ENCODE measurements at places on chromosomes 5 and 9.
A peak's percentile ranks its signal among the peaks of the same experiment; 100 is the strongest.

DNA sequence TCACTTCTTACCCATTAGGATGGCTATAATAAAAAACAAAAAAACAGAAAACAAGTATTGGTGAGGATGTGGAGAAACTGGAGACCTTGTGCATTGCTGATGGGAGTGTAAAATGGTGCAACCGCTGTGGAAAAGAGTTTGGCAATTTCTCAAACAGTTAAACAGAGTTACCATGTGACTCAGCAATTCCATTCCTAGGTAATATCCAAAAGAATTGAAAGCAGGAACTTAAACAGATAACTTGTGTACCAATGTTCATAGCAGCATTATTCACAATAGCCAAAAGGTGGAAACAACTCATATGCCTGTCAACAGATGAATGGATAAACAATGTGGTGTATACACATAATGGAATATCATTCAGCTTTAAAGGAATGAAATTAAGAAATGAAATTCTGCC, 28.9 kb downstream of the DCP2 start:
- DNase-seq = no peak

DNA sequence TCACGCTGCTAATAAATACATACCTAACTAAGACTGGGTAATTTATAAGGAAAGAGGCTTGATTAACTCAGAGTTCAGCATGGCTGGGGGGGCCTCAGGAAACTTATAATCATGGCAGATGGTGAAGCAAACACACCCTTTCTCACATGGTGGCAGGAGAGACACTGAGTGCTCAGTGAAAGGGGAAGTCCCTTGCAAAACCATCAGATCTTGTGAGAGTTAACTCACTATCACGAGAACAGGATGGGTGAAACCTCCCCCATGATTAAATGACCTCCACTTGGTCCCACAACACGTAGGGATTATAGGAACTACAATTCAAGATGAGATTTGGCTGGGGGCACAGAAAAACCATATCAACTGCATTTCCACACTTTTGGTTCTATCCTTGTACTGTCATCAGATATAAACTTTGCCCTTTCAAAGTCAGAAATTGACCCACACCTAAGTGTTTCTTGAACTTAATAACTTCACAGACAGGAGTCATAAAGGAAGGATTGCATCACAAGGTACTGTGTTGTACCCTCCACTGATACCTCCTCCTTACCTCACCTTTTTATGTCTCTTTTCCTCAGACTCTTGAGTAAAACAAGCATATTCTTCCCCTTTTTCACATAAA, 319.1 kb upstream of the PIK3R1 start:
- DNase-seq = no peak

DNA sequence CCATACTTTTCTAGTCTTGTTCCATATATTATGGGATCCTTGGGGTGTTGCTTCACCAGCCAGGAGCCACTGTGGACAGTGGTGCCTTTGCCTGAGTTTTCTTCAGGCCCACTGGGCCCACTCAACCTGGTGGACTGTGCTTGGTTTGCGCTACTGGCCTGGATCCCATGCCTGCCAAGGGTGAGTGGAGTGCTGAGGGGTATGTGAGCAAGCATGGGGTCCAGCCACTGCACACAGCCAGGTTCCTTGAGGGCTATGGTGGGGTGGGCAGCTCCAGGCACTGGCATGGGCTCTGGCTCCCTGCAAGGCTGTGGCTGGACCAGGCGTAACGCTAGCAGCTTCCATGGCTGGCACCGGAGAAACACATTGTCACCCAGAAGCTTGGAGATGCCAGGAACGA, 13.2 kb upstream of the PRR16 start:
- no peak for DNase-seq

DNA sequence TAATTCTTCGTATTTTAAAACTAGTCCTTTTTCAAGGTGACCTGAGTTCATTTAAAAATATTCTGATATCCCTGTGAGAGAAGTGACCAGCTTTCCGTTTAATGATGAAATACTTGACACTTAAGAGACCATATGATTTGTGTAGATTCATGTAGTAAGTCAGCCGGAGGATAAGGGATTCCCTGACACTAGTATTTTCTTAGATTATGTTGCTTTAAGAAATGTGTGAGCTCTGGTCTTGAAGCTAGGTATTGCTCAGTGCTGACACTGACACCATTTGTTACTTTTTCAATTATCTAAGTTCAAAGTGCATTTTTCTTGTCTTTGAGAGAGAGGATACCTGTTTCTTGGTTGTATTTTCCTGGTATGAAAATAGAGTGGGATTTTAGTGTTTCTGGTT, 4.2 kb downstream of the NIPBL start:
- DNase-seq = no peak

GRCh38 chr5:110838961-110839360, 100.2 kb downstream of the SLC25A46 start:
- DNase-seq = no peak

GRCh38 chr5:34827588-34828506, 11.1 kb upstream of the TTC23L start:
- DNase-seq = no peak

GRCh38 chr9:37919956-37920335, 16.0 kb upstream of the SLC25A51 start:
- DNase-seq = no peak

DNA sequence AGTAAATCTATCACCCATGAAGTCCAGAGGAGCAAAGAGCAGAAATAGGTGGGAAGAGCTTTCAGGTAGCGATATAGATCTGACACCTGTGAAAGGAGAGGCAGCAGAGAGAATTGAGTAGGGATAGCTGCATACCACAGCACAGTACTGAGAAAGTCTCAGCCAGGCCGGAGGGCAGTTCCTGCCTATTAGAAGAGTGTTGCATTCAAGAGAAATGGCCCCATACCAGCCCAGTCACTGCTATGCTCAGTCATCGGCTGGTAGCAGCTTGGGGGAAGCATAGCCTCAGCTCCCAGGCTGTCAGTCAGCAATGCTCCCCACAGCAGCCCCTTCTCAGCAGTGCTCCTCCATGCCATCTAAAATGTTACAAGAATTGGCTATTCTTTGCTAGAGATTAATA, 285.1 kb upstream of the CDH6 start:
- DNase-seq = no peak

GRCh38 chr5:10859393-10860195, 98.6 kb upstream of the DAP start:
- DNase-seq = no peak

GRCh38 chr5:88826646-88827585, 56.1 kb downstream of the MEF2C start:
- DNase-seq = peak; percentile 48

GRCh38 chr9:16446636-16447035, 423.8 kb downstream of the BNC2 start:
- no peak for DNase-seq

DNA sequence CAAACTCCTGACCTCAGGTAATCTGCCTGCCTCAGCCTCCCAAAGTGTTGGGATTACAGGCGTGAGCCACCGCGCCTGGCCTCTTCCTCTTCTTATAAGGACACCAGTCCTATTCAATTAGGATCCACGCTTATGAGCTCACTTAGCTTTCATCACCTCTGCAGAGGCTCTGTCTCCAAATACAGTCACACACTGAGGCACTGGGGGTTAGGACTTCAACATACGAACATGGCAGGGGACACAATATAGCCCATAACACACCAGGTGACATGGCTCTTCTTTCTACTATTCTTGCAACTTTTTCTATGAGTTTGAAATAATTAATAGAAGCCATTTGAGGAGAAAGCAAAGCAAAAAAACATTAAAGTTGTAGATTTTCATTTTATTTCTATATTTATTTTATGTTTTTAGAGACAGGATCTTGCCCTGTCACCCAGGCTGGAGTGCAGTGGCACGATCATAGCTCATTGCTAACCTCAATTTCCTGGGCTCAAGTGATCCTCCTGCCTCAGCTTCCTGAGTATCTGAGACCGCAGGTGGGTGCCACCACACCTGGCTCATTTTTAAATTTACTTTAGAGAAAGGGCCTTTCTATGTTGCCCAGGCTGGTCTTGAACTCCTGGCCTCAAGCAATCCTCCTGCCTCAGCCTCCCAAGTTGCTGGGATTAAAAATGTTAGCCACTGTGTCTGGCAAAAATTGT, 6.0 kb upstream of the PRRT1B start:
- no peak for DNase-seq

- DNase-seq = no peak
These were observed 312.1 kb downstream of the TMEM232 start for GRCh38 chr5:110414360-110414759.

DNA sequence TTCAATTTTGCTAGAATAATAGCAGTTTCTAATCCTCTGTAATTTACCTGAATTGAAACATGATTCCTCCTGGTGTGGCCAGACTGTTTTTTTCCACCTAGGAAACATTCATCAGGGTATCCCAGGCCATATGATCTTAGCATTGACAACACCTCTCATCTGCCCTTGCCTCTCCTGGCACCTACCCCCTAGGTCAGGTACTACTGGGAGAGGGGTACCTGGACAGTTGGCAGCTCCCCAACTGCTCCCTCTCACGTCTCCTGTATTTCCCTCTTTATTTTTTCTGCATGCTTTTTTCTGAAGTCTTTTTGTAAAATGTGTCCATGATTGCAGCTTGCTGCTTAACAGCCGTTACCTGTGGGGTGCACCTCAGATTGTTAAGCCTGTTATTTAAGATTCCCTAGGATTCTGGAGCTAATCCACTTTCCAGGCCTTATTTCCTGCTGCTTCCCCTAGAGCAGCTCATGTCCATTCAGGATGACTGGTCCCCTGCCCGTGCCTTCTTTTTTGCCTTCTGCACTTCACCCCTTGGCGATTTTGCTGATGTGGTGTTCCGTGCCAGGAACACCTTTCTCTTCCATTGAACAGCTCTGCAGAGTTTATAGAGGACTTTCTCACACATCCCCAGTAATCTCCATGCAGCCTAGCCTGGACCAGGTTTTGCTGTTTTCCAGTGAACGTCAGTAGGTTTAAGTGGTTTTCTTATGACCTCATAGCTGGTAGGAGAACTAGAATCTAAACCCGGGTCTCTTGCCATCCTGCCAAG, 33.6 kb downstream of the SNX30 start:
- no peak for DNase-seq

GRCh38 chr5:160480652-160481051, 59.0 kb downstream of the PTTG1 start:
- DNase-seq = no peak

DNA sequence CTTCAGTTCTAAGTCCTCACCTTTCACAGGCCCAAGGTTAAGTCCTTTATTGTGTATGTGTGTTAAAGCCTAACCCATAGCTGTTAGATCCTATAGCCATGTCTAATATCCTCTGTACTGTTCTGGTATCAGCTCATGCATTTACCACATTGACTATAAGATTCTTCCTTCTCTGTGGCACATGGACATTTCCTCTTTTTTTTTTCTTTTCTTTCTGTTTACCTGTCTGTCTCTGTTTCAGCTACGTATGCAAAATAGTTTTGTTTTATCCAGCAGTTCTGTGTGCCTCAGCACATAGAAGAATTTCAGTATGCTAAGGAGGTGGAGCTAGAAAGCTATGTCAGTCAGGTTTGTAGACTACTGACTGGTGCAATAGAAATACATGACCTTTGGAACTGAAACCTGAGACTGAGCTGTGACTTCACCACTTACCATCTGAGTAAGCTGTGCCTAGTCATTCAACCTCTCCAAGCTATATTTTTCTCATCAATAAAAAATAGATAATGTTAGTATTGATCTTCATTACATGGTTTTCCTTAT, 155.6 kb upstream of the VLDLR start:
- DNase-seq = no peak

DNA sequence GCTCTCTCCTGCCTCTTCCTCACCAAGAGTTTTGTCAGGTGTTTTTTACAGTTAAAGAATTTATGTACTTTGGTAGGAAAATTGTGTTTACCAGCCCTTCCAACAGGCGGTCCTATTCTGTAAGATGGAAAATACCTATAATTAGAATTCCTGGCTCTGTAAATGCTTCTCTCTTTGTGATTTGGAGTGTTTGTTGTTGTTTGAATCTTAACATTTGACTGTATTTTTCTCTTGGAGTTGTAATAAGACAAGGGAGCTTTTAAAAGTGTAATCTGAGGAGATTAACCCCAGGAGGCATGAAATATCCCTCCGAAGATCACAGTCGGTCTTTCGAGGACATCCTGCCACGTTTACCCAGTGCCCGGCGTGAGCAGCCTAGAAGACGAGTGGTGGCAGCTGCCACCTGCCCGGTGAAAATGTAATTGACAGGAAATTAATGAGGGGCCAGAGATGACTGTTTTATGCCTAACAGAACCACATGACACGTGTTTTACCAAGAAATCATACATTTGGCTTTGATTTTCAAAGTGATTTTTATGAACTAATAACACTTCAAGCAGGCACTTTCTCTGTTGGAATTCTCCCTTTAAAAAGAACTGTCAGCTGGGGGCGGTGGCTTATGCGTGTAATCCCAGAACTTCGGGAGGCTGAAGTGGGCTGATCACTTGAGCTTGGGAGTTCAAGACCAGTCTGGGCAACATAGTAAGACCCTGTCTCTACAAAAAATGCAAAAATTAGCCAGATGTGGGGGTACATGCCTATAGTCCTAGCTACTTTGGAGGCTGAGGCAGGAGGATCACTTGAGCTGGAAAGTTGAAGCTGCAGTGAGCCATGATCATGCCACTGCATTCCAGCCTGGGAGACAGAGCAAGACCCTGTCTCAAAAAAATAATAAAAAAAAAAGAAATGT, 20.0 kb downstream of the ANKRD33B start:
- no peak for DNase-seq

DNA sequence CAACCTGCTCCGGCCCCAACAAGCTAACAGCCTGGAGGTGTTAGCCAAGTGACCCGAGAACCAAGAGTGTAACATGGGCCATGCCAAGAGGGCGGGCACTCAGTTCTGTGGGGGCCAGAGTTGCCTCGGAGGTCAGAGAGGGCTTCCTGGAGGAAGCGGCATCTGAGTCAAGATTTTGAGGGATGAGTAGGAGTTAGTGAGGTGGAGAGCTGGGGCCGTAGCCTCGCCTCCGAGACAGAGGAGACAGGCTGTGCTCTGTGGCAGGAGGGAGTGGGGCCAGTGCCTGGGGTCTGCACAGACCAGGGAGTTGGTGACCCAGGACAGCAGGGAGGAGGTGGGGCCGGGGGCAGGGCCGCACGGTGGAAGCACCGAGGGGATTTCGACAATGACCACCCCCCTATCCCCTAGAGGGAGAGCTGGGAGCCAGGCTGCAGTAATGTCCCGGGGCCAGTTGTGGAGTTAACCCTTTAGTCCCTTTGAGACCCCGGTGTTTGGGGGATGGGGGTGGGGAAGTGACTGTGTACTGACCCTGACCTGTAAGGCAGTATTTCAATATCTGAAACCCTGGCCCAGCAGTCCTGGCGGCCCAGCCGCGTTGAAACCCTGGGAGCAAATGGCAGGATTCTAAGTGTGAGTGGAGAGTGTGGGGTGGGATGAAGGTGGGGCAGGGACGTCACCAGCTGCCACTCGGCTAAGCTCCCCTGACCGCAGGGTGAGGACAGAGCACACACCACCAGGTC, 148.7 kb upstream of the COL5A1 start:
- DNase-seq = no peak

DNA sequence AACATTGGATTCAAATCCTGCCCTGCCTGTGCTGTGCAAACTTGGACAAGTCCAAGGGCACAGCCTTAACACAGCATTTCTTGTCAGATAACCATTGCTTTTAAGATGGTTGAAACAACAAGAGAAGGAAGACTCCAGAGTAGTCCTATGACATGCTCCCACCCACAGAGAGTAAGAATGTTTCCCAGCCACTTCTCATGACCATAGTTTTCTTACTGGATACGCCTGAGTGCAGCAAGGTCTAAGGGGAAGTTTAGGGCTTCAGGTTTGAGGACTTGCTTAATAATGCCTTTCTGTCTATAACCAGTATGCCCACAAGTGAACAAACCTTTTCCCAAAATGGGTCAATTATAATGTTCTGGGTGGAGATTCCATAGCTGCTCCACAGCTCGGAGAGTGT, 126.4 kb downstream of the SLF1 start:
- DNase-seq = no peak

GRCh38 chr9:6049798-6050197, 34.4 kb upstream of the RANBP6 start:
- DNase-seq = no peak
